ENCODE measurements at places on chromosomes 6 and 20.

GRCh38 chr6:115363379-115363778, 697.3 kb downstream of the FRK start:
- DNase-seq = no peak

DNA sequence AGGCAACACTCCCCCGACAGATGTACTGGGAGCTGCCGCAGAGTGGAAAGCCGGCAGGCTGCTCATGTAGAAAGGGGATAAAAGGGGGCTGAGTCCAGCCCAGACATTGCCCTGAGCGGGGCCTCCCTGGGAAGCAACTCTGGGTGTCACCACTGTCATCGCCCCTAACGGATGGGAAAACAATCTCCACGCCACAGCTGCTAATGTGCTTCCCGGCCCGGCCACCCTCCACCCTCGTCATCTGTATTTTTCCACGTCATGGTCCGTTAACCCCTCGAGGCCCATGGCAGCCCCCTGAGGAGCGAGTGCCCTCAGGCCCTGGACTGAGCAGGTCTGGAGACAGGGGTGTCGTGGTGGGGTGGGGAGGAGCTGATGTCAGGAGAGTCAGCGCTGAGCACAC, 227.4 kb downstream of the DLL1 start:
- no peak for DNase-seq

GRCh38 chr6:79789896-79790295, 157.5 kb downstream of the ELOVL4 start:
- no peak for DNase-seq

- peak; percentile 42 for DNase-seq
These were observed 29.0 kb upstream of the EEF1E1 start for GRCh38 chr6:8131265-8131897.
